ENCODE measurements at places on chromosomes 7 and 10.

GRCh38 chr10:87593702-87594101, 66.0 kb upstream of the PAPSS2 start:
- no peak for DNase-seq

DNA sequence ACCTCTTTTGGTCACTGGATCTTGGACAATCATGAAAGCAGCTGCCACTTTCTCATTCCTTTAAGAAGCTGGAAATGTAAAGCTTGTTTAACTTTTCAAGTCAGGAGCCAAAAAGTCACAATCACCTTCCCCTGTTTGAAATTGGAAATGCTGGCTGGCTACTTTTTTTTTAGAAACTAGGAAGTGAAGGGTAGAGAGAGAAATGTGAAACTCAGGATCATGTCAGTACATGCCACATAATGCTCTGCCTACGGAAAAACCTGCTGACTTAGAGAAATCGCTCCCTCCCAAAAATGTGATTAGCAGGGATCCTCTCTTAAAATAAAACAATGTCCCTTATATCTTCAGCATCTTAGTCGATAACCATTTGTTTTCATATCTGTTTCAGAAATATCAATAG, 188.4 kb upstream of the C7orf33 start:
- no peak for DNase-seq

- no peak for DNase-seq
Observed at GRCh38 chr7:96178581-96178980, 143.3 kb downstream of the SLC25A13 start.

DNA sequence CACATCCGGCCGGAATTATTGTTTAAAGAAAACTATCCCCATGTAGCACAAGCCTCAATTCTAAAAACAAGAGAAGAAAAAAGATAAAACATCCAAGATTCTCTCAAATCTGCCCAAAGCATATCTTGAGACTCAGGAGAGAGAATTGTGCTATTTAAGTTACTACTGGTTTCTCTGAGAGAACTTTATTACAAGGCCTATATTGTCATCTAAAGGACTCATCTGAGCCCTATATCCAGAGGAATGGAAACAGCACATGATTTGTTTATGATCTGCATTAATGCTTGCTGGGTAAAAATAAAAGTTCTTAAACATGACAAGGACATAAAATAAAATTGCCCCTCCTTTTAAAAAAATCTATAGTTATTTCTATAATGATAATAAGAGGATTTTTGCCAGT, 25.0 kb downstream of the LRRN3 start:
- DNase-seq = no peak

GRCh38 chr7:66167773-66168387, 37.3 kb upstream of the TPST1 start:
- no peak for DNase-seq

- no peak for DNase-seq
Observed at GRCh38 chr10:30748152-30748973, 118.8 kb upstream of the LYZL2 start.

GRCh38 chr10:113322843-113323242, 230.0 kb upstream of the HABP2 start:
- DNase-seq = no peak

GRCh38 chr7:110646804-110647203, 444.1 kb upstream of the LRRN3 start:
- no peak for DNase-seq

DNA sequence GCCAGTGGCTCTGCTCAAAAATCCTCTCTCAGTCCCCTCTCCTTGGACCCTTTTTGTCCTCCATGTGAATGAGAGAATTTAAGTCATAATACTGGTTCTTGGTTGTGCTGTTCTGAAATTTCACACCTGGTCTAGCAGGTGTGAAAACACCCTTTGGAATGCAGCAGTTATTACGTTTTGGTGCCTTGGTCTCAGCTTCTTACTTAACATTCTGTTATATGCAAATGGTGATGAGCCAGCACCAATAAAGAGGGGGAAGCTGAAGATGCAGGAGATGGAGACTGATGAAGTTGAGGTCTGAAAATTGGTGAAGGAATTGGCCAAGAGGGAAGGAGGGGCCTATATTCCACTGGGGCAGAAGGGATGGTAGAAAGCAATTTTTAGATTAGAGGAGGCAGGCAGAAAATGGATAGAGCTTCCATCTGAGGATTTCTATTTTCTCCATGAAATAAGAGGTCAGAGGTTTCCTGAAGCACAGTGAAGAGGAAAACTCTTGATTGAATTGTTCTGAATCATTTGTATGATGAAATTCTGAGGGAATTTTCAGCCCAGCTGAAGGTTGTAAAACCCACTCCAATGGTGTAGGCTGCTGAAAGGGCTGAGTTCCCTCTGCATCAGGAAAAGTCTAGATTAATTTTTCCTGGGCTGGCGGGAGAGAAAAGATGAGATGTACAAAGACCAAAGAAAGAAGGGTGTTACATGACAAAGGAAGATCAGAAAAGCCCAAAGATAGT, 94.0 kb upstream of the FAM180A start:
- no peak for DNase-seq

GRCh38 chr10:118027397-118027796, 19.3 kb downstream of the RAB11FIP2 start:
- DNase-seq = no peak

- no peak for DNase-seq
Observed at GRCh38 chr7:133702078-133702477, 425.1 kb upstream of the LRGUK start.

DNA sequence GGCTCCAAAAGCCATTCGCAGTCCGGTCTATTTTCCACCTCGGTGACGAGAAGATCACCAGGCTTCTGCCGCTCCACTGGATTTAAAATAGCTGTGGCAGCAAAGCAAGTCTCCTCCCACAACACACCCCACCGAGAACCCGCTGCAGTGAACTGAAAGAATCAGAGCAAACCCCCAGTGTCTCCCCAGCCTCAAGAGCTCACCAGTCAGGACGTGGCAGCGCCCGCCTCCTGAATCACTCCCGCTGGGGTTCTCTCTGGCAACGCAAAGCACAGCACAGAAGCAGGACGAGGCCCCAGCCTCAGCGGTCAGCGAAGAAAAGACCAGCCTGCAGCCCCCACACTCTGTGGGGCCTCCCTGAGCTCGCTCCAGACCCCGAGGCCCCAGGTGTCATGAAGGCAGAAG, 126.1 kb upstream of the PPP2R2D start:
- DNase-seq = no peak

DNA sequence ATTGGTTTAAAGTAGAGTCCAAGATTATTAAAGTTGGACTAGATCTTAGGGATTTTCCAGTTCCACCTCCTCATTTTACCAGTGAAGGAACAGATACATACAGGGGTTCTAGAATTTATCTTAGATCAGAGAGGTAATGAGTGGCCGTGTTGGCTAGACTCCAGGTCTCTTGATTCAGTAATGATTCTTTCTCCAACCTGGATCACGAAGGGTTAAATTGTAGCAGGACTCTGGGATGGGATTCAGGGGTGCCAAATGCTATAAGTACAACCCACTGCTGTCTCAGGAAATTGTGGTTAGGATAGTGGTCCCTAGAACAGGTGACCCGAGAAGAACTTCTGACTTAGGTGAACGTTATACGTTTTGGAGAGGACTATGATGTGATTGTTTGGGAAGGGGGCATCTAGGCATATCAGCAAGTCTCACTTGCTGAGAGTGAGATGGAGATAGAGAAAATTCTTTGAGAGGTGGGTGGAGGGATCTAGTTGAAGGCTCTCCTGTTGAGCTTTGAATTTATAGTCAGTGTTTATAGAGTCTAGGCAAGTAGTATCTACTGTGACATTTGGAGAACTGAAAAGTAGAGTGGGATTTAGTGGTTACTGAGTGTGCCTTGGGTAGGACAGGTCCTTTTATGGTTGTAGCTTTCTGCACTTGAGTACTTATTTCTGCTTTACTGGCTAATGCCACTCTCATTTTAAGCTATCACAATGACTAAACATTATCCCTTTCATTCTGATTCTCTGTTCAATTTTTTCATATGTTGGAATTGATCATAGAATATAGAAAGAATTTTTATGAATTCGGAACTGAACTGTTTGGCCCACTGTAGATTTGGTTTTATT, 58.3 kb downstream of the ST7 start:
- no peak for DNase-seq

DNA sequence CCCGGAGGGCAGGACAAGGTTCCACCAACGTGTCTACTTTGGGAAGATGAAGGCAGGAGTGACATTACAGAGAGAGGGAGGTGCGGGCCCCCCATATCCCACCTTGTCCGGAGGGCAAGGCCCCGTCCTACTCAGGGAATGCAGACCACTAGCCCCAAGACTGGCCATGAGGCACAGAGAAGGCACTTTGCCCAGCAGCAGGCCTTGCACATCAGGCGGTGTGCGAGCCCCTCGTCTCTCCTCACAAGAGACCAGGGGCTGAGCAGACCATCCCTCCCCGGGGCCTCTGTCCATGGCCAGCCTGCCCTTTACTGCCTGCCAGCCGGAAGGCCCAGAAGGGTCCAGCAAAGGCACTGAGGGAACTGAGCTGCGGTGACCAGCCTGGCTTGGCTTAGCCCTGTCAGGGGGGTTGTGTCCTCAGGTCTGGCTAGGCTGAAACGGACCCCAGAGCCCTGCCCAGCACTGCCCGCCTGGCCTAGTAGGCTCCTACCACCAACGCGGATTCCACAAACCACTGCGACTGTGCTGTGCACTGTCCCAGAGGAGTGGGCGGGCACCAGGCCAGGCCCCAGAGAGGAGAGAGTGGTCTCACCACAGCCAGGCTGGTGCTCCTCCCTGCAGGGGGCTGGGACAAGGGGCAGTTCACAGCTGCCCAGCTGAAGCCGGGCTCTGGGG, 16.7 kb downstream of the CAMK2B start:
- DNase-seq = no peak
